ENCODE measurements at places on chromosomes 7 and 10.

GRCh38 chr10:10292501-10292900 lies 725.2 kb upstream of the CELF2 start:
- no peaks in the 10 kb centered on the region for H3K4me1 ChIP-seq
- no peak for DNase-seq
- H3K4me3 ChIP-seq = no peak overlapping the region
- H3K27ac ChIP-seq = no peak overlapping the region
- H3K36me3 ChIP-seq = no peaks in the 10 kb centered on the region
- no peaks in the 10 kb centered on the region for H3K27me3 ChIP-seq

- H3K36me3 ChIP-seq = no peaks in the 10 kb centered on the region
- DNase-seq = no peak
- H3K4me1 ChIP-seq = peaks cover 11% of the 10 kb centered on the region
- H3K27me3 ChIP-seq = no peaks in the 10 kb centered on the region
- H3K27ac ChIP-seq = no peak overlapping the region
- no peak overlapping the region for H3K4me3 ChIP-seq
Observed at GRCh38 chr10:24708081-24708480, 15.6 kb downstream of the ARHGAP21 start.

DNA sequence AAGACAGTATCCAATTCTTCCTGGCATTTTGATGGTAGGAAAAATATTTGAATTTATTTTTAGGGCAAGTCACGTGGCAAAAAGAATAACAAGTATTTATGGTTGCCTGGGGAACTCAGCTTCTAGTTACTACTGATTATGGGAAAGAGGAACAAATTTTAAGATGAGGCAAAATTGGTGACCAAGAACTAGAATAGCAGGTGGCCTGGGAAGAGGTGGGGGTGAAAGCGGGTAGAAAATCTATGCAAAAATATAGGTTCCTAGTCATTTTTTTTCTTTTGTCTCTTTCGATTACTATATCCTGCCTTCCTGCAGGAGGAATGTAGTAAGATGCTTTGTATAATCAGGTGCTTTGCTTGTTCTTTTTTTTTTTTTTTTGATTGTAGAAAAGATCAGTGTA lies 27.8 kb downstream of the ENTPD1 start:
- H3K36me3 ChIP-seq = no peaks in the 10 kb centered on the region
- no peak for DNase-seq
- no peaks in the 10 kb centered on the region for H3K4me1 ChIP-seq
- H3K4me3 ChIP-seq = no peak overlapping the region
- no peaks in the 10 kb centered on the region for H3K27me3 ChIP-seq
- no peak overlapping the region for H3K27ac ChIP-seq

GRCh38 chr7:50492770-50493519 lies 42.8 kb upstream of the FIGNL1 start:
- DNase-seq = no peak
- no peak overlapping the region for H3K27ac ChIP-seq
- H3K27me3 ChIP-seq = no peaks in the 10 kb centered on the region
- no peaks in the 10 kb centered on the region for H3K36me3 ChIP-seq
- no peak overlapping the region for H3K4me3 ChIP-seq
- H3K4me1 ChIP-seq = no peaks in the 10 kb centered on the region

- H3K27ac ChIP-seq = no peak overlapping the region
- H3K27me3 ChIP-seq = no peaks in the 10 kb centered on the region
- DNase-seq = no peak
- H3K4me1 ChIP-seq = no peaks in the 10 kb centered on the region
Observed at GRCh38 chr10:36621346-36621745, 504.1 kb upstream of the ANKRD30A start.

All from CD8-positive, alpha-beta memory T cell (primary cell).